ENCODE measurements at places on chromosomes 3 and 15.

DNA sequence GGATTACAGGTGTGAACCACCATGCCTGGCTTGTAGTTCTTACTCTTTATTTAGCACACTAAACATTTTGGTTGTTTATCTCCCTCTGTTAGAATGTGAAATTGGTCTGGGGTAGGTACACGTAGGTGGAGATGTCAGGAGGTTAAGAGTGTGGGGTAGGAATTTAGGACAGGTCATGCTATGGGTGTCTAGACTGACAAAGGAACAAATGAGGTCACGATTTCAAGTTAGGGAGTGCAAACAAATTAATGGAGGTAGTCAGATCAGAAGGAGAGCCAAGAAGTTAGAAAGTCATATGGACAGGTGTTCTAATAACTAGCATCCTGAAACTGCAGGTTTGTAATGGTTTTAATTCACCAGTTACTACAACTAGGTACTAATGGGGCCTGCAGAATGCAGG, 19.8 kb downstream of the CDV3 start:
- no peak for DNase-seq

GRCh38 chr3:183158113-183158512, 4.4 kb downstream of the LAMP3 start:
- DNase-seq, result no peak

- DNase-seq, result no peak
These were observed 1.4 kb downstream of the ARID3B start for GRCh38 chr15:74542166-74543042.

DNA sequence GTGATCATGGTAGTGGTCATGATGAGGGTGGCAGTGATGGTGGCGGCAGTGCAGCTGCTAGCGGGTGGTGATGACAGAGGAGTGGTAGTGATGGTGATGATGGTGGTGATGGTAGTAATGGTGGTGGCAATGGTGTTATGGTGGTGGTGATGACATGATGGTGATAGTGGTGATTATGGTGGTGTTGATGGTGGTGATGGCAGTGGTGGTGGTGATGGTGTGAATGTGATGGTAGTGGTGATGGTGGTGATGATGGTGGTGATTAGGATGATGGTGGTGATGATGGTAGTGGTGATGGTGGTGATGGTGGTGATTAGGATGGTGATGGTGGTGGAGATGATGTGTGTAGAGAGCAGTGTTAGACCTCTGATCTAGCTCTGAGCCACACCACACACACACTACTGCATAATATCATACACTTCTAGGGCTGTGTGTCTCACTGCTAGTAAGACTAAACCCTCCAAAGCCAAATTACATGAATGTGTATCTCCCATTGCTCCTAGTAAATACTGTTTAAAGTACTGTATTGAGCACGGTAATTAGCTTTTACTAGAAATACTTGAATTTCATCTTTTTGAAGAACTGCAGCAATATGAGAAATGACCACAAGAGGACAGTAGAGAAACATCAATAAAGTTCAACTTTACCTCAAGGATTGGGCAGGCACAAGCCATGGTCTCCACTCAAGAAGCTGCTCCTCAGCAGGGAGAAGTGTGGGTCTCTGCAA, 28.8 kb downstream of the TMED3 start:
- DNase-seq, result no peak

DNA sequence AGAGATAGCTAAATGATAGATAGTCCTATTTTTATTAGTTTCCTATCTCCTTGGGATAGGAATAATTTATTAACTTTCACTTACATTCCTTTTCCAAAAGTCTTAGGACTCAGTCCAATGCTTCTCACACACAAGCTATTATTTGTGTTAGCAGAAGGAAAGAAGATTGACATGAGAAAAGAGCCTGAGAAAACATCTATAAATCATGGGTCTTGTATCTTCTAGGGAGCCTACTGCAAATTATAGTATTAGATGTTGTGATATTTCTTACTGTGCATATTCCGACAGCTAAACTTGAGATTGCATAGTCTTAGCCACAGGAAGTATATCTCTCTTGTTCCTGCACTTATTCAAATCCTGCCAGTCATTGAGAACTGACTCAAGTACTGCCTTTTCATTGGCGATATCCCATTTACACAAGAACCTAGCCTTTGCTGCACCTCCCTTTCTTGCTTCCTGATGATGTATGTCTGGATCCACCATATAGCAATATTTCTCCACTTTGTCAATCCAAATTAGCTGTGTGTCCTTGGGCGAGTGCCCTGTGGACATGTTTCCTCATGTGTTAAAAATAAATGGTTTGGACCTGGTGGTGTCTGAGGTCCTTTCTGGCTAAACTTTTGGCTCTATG, 245.1 kb upstream of the LMCD1 start:
- no peak for DNase-seq

DNA sequence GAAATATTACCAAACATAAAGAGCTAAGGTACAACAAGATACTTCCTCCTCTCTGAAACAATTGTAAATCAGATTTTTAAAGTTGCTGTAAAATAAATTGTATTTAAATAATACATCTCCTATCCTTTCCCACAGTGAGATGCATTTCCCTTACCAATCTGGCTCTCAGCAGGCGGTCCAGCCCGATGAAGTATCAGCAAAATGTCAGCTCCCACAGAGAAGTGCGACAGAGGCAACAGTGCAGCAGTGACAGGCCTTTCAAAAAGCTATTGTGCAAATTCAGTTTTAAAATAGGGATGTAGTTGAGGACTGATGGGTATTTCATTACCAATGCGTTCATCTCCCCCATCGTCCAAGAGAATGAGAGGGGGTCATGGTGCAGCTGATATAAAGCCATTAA, 733.2 kb upstream of the GOLIM4 start:
- no peak for DNase-seq

GRCh38 chr3:161177991-161178390, 43.1 kb upstream of the NMD3 start:
- DNase-seq, result no peak

GRCh38 chr15:34943711-34944110, 25.8 kb downstream of the AQR start:
- no peak for DNase-seq

DNA sequence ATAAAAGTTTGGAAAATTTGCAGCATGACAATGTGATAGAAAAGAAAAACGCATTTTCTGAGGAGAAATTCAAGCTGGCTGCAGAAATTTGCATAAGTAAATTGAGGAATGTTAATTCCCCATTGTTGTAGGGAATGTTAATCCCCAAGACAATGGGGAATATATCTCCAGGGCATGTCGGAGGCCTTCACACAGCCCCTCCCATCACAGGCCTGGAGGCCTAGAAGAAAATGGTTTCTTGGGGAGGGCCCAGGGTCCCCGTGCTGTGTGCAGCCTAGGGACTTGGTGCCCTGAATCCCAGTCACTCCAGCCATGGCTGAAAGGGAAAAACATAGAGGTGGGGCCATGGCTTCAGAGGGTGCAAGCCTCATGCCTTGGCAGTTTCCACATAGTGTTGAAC, 101.1 kb downstream of the BOC start:
- DNase-seq, result no peak

- no peak for DNase-seq
These were observed 141.4 kb upstream of the MRPS22 start for GRCh38 chr3:139202226-139202958.

DNA sequence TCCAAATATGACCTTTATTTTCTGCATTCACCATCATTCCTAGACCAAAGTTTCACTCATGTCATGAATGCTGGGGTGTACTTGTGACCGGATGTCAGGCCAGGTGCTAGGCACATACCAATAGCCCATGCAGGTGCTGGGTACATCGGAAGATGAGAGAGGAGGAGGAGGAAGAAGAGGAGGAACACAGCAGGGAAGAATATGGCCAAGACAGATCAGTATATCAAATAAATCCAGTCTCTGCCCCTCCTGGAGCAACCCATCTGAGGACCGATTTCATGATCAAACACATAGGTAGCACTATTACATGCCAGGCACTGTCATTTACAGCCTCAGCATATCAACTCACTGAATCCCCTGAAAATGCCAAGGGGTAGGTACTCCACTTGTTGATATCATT, 3.0 kb upstream of the WNT7A start:
- no peak for DNase-seq

DNA sequence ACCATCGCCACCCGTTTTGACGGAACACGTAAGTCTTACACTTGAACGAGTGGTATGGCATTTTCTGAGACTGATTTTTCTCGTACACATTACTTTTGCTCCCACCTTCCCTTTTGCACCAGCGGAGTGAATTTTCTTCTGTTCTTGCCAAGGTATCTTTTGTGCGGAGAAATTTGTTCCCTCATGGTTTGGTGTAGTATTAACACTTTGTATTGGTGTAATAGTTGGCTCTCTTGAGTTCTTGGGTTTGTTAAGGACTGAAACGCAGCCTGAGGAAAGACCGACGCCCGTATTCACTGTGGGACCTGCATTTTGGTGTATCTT, 420 bp downstream of the KCNH8 start:
- DNase-seq, result no peak

GRCh38 chr3:139481116-139481515, 4.8 kb upstream of the RBP2 start:
- DNase-seq, result no peak

DNA sequence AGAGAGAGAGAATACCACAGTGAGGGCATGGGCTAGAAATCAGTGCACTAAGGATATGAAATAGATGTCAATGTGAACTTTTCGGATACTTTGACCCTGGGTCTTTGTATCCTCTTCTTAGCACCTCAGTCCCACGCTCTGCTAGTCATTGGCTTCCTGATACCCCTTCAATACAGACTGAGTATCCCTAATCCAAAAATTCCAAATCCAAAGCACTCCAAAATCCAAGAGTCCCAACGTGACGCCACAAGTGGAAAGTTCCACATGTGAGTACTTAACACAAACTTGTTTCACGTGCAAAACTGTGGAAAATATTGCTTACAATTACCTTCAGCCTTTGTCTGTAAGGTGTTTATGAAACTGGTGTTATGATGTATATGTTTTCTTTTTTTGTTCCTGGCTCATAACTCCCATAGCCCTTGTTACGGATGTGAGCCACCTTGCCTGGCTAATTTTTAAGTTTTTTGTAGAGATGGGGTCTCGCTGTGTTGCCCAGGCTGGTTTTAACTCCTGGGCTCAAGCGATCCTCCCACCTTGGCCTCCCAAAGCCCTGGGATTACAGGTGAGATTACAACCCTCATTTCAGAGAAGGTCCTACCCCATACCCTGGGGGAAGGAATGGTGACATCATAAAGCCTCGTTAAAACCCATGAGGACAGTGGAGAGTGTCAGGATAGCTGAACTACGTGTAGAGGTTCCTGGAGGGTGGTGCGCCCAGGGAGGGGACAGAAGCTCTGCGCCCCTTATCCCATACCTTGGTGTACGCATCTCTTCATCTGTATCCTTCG, 10.2 kb upstream of the IRAK2 start:
- no peak for DNase-seq

DNA sequence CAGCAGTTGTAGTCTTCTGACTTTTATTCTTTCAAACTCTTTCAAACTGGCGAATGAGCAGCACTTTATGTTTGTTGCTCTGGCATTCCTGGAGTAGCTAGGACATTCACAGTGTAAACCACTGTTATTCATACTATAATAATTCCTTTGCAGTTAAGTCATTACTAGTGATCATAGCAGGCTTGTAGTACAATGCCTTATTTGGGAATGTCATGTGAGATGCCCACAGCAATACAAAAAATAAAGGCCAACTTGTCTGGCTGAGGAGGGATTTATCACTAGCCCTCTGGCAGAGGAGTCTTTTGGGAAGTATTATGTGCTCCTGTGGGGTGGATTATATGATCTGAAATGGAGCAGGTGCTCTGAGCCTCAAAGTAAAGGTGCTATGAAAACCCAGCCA, 197.2 kb downstream of the VGLL3 start:
- no peak for DNase-seq

GRCh38 chr3:172595664-172596393, 72.6 kb upstream of the TNFSF10 start:
- DNase-seq, result no peak

DNA sequence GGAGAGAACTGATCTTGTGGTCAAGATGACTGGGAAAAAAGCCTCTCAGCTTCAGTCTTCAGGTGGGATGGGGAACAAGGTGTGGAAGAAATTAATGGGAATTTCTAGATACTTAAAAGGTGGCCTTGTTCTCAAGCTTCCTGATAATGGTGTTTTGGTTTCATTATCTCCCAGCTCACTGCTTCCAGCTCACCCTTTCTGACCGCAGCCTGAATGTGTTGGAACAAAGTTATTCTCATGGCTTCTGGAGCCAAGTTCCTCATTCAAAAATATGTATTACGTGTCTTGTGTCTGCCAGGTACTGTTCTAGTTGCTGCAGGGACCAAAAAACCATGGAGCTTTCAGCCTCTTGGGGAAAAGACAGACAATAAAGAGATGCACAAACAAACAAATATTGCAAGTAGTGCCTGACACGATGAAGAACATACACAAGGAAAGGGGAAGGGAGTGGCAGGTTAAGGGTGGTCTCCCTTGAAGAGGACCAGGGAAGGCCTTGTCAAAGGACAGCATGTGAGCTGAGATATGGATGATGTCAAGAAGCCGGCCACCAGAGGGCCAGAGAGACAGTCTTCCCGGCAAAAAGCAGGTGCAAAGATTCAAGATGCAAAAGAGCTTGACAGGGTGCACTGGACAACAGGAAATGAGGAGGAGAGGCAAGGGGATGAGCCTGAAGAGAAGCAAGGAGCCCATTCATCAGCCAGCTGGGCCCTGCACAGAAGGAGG, 35.5 kb downstream of the ARRDC4 start:
- no peak for DNase-seq

GRCh38 chr3:55626279-55626665, 139.2 kb upstream of the WNT5A start:
- DNase-seq, result no peak

- no peak for DNase-seq
These were observed 2.9 kb downstream of the TRA2B start for GRCh38 chr3:185934767-185935464.

- no peak for DNase-seq
These were observed 163.1 kb upstream of the GALNT15 start for GRCh38 chr3:16011376-16011775.

GRCh38 chr3:195045481-195046210, 225.3 kb downstream of the XXYLT1 start:
- no peak for DNase-seq

- DNase-seq, result no peak
These were observed 15.8 kb upstream of the EPHB3 start for GRCh38 chr3:184545769-184546168.

- no peak for DNase-seq
These were observed 87.5 kb upstream of the GOLGA6B start for GRCh38 chr15:72566973-72567372.

DNA sequence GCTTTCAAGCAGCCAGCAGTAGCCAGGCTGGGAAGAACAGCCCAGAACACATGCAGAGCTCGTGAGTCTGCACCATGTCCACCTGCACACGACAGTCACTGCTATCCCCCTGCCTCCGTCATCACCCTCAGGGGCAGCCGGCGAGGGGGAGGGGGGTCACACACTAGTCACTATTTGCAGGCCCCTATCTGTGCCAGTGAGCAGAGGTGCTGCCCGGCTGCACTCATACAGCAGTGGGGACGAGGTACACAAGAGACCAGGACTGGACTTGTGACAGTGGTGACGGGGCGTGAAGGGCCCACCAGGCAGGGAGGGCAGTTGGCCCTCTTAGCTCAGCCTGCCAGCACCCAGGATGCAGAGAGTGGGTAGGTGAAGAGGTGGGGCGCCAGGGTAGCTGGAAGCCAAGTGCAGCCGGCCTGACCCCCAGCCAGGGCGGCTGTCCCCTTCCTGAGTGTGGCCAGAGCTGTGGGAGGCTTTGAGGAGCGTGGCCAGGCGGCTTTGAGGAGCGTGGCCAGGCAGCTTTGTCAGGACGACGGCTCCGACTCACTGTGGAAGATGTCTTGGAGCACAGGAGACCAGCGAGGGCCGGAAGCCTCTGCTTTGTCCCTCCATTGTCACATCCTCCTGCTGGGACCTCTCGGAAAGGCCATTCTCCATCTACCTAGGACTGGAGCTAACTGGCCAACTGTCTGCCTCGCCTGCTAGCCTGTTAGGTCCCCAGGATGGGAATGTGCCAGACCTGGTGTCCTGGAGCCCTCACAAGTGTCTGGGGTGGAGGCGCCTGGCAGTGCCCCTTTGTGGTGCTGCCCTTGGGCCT, 52.1 kb upstream of the FGD5 start:
- DNase-seq, result no peak
